ENCODE measurements at places on chromosomes 11 and 22.

DNA sequence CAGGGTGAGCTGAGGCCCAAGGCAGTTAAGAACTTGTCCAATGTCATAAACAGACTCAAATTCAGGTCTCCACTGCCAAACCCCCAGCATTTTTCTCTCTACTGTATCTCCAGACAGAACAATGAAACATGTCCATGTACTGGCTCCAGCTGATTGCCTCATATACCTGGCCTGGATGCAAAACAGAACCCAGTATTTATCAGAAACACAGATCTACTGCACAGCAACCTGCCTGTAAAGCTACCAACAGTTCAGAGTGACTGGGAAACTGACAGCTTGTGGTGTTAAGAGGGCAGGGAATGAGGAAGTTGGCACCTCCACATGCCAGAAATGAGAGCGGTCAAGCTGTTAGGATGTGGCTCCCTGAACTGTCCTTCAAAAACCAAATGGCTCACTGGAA lies 41.6 kb downstream of the C11orf71 start:
- DNase-seq, result no peak

DNA sequence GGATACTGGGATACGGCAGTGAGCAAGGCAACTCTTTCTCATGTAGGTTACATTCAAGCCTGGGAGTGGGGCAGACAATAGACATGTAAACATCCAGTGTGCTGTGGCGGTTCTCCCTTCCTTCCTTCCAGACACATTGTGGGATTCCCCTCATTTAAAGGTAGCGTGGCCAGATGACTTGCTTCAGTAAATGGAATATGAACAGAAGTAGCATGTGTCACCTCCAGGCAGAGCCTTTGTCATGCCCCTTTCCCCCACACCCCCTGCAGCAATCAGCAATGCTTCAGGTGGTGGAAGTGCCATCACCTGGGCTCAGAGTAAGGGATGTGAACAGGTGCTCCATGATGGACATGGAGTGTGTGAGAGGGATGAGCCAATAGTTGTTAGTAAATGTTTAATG lies 34.8 kb upstream of the TTC12 start:
- no peak for DNase-seq

DNA sequence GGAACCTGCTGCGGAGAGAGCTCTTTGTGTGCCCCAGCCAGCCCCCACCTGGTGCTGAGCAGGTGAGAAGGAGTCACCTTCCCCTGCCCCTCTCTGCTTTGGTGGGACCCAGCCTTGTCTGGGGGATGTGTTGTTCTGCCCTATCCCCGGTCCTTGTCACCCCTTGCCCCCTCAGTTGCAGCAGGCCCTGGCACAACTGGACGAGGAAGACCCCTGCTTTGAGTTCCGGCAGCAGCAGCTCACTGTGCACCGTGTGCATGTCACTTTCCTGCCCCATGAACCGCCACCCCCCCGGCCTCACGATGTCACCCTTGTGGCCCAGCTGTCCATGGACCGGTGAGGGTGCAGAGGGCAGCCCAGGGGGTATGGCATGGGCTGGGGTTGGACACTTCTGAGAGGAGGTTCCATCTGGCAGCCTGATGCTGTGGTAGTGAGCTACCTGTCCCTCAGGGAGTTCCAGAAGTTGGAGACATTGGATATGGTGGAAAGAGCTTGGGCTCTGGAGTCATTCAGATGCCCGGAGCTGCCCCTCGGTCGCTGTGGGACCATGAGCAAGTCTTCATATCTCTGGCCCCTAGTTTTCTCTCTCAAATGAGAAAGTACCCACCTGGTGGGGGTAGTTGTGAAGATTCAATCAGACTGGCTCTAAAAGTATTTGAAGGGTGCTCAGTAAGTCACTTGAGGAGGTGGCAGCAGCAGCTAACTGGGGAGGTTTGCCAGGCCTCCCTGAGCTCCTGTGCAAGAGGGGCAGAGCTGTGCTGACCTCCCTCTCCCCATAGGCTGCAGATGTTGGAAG lies 4.3 kb downstream of the LARGE2 start:
- DNase-seq, result no peak

DNA sequence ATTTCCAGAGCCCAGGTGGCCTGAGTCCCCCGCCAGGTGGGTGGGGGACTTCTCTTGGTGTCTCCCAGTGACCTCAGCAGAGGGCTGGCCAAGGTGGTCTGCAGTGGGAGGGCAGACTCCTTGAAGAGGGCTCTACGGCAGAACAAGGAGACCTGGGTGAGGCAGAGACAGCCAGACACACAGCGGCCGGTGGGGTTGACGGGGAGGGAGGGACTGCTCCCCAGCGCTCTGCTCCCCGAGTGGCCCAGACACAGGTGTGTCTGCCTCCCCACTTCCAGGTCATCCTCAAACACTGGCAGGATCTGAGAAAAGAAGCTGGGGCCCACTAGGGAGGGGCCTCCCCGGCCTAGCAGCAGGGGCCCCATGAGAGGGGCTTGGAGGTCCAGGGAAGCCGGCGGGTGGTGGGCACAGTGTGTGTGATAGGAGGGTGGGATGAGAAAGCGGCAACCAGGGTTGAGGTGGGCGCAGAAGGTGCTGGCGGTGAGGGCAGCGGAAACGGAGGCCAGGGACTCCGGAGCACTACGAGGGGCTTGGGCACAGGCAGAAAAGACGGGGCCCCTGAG lies 30.1 kb downstream of the SYT7 start:
- no peak for DNase-seq

DNA sequence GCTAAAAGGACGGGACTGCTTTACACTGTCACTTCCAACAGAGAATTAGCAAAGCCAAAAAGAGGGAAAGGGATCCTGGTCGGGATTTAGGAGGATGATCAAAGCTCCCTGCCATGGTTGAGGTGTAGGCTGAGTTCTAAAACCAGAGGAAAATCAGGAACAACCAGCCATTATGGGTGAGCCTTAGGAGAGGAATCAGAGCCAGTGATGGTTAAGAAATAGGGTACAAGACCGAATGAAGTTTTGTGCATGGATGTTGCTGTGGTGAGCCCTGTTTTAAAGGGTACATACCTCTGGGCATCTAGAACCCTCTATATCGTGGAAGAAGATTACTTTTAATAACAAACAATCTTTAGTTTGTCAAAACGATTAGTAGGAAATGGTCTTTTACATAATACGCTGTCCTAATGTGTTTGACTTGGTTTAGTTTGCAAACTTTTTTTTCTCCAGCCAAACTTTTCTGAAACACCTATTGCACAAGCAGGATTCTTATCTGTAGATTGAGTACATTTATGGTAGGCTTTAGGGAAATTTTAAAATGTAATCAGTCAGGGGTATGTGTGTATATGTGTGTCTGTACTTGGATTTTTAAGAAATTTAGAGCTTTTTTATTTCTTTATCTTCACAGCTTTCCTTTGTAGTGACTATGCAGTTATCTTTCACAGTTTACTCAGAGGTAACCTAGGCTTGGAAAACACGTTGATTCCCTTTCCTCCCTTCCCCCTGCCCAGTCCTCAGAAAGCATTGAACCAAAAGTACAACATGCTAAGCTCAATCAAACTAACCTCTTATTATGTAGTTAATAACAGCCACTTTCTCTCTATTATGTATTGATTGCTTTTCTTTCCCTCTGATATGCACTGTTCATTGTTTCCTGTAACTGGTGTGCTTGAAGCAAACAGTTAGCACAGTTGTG lies 26.8 kb downstream of the TRIM44 start:
- no peak for DNase-seq

DNA sequence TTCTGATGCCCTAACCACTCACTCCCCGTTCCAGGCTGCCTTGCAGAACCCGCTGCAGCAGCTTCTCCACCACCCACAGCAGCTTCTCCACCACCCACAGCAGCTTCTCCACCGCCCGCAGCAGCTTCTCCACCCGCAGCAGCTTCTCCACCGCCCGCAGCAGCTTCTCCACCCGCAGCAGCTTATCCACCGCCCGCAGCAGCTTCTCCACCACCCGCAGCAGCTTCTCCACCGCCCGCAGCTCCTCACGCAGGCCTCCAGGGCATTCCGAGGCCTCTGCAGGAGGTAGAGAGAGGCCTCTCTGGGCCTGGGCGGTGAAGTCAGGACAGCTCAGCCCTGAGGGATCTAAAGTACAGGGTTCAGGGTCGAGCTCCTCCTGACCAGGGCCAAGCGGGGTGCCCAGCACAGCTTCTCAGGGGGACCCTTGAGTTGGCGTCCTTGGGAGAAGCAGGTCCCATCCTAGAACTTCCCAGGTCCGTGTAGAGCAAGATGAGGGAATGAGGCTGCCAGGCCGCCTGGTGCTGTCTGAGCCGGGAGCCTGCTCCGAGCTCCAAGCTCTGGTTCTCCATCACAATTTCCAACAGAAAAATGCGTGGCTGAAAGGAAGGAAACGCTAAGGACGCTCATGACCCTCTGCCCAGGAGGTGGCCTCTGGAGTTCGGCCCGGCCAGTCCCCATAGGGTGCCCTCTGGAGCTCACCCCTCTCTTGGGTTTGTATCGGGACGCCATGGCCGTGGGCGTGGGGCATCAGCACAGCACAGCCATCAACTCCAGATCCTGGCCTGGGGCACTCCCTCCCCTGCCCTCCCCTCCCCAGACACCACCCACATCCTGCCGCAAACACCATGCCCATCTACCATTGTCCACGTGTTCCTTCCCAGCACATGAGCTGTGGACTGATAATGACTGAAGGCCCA lies 528.6 kb downstream of the BRD1 start:
- DNase-seq, result no peak

DNA sequence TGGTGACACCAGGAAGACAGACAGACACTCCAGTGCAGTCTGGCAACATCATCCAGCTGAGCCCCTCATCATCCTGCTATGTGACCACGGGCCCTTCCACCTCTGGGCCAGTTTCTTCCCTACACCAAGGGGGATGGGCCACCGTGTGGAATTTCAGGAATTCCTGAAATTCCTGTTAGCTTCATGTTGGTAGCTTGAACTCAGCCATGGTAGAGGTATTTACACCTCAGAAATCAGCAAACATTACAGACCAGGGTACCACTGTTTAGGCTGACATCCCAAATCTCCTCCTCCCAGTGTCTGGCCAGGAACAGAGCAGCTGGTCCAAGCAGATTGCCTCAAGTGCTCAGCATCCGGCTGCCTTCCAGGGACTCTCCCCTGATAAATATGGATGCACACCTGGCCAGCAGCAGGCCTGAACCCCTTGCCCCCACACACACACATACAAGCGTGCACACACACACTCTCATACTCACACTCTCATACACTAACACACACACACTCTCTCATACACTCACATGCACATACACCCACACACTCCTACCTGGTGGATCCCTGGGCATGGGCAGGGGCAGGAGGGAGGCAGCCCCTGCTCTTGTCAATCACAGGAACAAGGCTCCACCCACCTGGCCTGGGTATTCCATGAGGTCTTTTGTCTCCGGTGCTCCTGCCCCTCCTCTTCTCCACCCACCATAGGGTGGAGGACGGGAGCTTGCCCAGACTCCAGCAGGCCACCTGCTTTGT lies 85.2 kb downstream of the BUD13 start:
- DNase-seq, result no peak

- no peak for DNase-seq
Observed at GRCh38 chr11:96905143-96905542, 515.3 kb downstream of the JRKL start.

GRCh38 chr11:28874706-28875105 lies 766.5 kb downstream of the METTL15 start:
- DNase-seq, result no peak

DNA sequence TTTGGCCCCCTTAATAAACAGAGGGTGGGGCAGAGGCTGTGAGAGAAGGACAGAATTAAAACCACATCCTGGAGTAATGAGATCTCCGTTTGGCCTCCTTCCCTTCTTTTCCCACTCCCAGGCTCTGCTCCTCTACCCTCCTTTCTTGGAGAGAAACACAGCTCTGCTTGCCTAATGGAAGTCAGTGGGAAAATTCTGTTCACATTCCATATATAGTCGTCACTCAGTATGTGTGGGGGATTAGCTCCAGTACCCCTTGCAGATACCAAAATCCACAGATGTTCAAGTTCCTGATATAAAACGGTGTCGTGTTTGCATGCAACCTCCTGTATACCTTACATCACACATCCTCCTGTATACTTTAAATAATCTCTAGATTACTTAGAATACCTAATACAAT lies 37.6 kb upstream of the THY1 start:
- no peak for DNase-seq

- no peak for DNase-seq
Observed at GRCh38 chr22:45885171-45885840, 91.7 kb downstream of the WNT7B start.

GRCh38 chr22:24512043-24512442 lies 16.9 kb downstream of the UPB1 start:
- DNase-seq, result no peak

GRCh38 chr22:24510637-24511625 lies 15.8 kb downstream of the UPB1 start:
- DNase-seq, result no peak

DNA sequence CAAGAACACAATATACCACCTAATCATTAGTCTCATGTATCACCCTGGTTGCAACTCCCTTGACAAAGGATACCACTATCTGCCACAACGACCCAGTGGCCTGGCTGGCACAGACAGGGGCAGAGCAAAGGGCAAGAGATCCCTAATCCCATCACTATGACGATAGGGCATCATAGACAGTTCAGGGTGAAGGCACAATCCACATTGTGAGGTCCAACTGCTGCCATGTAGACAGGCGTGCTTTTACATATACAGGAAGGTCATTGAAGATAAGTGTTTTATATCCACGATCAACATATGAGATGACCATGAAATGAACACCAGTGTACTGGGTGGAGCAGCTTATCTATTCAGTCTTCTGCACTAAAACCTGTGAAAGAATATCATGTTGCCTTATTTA lies 94.6 kb downstream of the IGLL1 start:
- DNase-seq, result no peak

- no peak for DNase-seq
Observed at GRCh38 chr22:17795661-17796548, 21.6 kb upstream of the BID start.

DNA sequence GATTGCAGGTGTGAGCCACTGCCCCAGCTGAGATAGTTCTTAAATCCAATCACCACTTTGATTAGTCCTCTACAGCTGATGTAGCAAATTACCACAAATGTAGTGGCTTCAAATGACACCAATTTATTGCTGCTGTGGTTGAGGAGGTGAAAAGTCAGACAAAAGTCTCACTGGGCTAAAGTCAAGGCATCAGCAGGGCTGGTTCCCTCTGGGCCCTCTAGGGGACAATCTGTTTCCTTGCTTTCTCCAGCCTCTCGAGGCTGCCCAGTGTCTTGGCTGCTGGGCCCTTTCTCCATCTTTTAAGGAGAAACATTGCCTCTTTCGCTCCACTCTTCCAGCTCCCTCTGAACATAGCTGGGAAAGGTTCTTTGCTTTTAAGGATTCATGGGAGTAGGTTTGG lies 50.5 kb upstream of the SHANK2 start:
- DNase-seq, result no peak

GRCh38 chr11:11978098-11978637 lies 30.3 kb downstream of the DKK3 start:
- no peak for DNase-seq
